ENCODE measurements at places on chromosomes 5 and 9.

DNA sequence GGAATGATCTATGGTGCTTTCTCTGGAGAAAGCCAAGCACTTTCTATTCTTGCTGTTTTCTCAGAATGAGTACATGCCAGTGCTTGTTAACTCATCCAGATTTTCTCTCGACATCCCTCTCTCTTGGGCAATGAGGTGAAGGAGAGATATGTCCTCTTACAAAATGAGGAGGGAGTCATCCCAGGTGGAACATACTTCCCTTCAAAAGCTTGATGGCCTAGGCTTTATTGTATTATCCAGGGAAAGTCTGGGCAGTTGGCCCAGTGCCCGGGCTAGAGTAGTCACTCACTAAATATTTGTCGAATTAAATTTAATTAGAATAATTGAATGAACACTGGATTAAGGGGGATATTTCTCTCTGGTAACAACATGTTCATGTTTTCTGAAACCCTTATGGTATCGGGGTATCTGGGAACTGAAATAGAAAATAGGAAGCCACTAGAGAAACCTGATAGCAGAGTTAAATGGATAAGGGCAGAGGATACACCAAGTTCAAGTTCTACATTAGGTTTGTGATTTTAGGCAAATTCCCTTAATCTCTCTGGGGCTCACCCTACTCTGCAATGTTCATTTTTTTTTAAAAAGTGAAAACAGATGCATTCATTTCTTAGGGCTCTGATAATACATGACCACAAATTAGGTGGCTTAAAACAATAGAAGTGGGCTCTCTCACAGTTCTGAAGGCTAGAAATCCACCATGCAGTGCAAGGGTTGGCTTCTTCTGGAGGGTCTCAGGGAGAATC is 99.6 kb downstream of the LIFR start:
- H3K4me3 ChIP-seq = no peak overlapping the region
- no peak for DNase-seq
- H3K4me1 ChIP-seq = peaks cover 5% of the 10 kb centered on the region
- no peaks in the 10 kb centered on the region for H3K27me3 ChIP-seq
- no peaks in the 10 kb centered on the region for H3K36me3 ChIP-seq

DNA sequence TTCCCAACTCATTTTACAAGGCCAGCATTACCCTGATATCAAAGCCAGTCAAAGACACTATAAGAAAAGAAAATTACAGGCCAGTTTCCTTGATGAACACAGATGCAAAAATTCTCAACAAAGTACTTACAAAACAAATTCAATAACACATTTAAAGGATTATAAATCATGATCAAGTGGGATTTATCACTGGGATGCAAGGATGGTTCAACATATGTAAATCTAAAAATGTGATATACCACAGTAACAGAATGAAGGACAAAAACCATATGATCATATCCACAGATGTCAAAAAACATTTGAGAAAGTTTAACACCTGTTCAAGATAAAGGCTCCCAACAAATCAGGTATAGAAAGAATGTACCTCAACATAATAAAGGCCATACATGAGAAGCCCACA is 130.6 kb downstream of the NDUFS4 start:
- DNase-seq = no peak
- peaks cover 4% of the 10 kb centered on the region for H3K36me3 ChIP-seq
- no peak overlapping the region for H3K27ac ChIP-seq

DNA sequence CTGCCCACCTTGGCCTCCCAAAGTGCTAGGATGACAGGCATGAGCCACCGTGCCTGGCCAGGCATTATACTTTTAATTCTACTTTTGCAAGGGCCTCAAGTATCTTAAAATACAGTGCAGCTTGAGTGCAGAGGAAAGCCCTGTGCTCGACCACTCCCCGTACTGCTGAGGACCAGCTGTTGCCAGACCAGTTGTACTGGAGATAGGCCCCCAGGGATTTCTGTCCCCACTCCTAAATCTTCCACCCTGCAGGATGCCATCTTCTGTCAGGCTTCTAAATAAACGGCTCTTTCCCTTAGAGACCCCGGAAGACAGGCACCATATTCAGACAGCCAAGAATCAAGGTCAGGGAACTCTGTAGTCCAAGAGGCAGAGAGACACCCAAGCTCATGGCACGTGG is 16.6 kb upstream of the PSMD5 start:
- no peak for DNase-seq
- no peak overlapping the region for H3K4me3 ChIP-seq
- H3K36me3 ChIP-seq = no peaks in the 10 kb centered on the region
- H3K27ac ChIP-seq = no peak overlapping the region

DNA sequence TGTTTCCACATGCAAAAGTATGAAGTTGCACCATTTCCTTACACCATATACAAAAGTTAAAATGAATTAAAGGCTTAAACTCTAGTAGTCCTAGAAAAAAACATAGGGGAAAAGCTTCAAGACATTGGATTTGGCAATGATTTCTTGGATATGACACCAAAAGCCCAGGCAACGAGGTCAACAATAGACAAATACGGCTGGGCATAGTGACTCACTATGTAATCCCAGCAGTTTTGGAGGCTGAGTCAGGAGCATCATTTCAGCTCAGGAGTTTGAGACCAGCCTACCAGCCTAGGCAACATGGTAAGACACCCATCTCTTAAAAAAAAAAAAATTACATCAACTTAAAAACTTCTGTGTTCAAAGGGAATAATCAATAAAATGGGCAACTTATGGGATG is 30.9 kb upstream of the SREK1 start:
- DNase-seq = no peak
- no peaks in the 10 kb centered on the region for H3K4me1 ChIP-seq
- H3K27ac ChIP-seq = no peak overlapping the region
- no peak overlapping the region for H3K4me3 ChIP-seq

DNA sequence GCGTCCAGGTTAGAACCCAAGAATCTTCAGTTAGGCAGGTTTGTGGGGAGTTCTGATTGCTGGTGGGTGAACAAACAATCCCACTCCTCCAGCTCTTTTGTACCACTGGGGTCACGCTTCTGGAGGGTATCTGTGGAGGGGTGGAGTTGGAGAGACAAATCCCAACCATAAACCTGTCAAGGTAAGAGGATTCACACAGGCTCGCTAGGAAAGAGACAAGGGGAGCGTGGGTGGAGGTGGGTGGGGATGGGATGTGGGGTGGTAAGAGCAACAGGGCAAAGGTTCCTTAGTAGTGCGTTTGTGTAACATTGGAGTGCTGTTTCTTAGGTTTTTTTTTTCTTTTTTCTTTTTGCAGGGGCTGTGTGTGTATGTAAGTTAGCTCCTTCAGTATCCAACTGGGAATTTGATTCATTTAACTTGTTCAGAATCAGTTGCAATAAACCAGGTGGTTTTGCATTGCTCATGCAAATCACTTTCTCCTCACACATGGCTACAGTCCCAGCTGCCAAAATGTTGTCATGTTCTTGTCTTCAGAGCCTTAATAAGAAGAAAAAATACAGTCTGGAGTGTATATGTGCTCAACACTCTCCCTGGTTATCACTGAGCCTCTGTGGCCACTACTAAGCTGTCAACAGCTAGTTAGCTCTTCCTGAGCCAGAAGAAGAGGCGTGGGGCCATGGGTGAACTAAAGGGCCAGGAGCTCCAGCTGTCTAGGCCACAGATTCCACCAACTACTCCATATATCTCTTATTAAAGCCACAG is 164.0 kb upstream of the RAD23B start:
- H3K27me3 ChIP-seq = no peaks in the 10 kb centered on the region
- H3K4me1 ChIP-seq = no peaks in the 10 kb centered on the region
- H3K27ac ChIP-seq = no peak overlapping the region
- H3K4me3 ChIP-seq = no peak overlapping the region
- no peaks in the 10 kb centered on the region for H3K36me3 ChIP-seq
- no peak for DNase-seq

- H3K4me3 ChIP-seq = no peak overlapping the region
- no peak for DNase-seq
- H3K36me3 ChIP-seq = no peaks in the 10 kb centered on the region
- no peak overlapping the region for H3K27ac ChIP-seq
- H3K4me1 ChIP-seq = no peaks in the 10 kb centered on the region
- H3K27me3 ChIP-seq = no peaks in the 10 kb centered on the region
Observed at GRCh38 chr9:2307480-2307879, 292.3 kb downstream of the SMARCA2 start.

DNA sequence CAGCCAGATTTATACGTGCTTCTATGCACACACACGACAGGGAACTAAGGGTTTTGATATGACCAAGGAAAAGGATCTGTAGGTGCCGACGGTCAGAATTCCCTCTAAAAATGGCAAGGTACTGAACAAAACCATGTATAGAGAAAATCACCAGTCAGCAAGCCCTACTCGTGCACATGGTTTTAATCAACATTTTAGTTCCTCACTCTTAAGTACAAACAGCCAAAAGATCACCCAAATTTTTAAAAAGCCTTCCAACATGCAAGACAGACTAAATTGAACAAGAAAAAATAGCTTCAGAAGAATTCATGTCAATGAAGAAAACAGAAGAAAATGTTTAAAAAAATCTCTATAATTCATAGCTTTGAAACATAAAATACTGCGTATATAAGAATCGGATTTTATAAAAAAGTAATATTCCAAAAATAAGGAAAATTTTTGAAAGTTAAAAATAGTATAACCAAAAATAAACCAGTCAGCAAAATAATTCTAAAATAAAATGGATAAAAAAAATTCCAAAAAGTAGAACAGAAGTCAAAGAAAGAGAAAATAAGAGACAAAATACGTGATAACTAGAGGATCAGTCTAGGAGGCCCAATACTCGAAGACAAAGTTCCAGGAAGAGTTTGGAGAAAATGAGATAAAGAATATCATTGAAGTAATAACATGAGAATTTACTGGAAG is 43.0 kb upstream of the KCNV2 start:
- no peak overlapping the region for H3K27ac ChIP-seq
- H3K4me3 ChIP-seq = no peak overlapping the region

DNA sequence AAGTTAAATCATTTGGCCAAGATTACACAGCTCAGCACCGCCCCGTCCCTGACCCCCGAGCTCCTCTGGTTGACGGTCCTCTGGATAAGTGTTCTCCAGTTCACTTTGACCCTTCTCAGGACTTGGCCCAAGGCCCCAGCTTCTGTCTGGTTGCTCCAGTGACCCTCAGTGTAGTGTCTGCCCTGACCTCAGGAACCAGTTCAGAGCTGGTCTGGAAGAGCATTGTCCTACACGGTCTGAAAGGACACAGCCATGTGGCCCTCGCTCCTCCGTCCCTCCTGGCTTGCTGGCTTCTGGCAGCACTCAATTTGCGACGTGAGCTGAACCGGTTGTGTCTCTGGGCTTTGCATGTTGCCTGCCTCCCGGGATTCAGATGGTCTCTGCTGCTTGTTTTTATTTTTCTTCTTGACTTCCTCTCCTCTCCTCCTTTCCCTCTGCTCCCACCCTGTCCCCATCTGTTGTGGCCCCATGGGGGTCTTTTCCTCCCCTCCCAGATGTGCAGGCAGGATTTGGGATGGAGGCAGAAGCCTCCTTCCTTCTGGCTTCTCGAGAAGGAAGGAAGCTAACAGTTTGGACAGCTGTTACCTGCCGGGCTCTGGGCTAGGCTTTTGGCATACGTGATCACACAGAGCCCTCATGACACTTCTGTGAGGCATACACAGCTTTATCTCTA is 72.0 kb downstream of the PPARGC1B start:
- no peaks in the 10 kb centered on the region for H3K27me3 ChIP-seq
- H3K4me1 ChIP-seq = peaks cover 6% of the 10 kb centered on the region
- no peaks in the 10 kb centered on the region for H3K36me3 ChIP-seq
- no peak for DNase-seq
- no peak overlapping the region for H3K27ac ChIP-seq

GRCh38 chr9:96651626-96652025 is 3.5 kb downstream of the PRXL2C start:
- H3K4me3 ChIP-seq = no peak overlapping the region
- peaks cover 12% of the 10 kb centered on the region for H3K27me3 ChIP-seq
- H3K4me1 ChIP-seq = no peaks in the 10 kb centered on the region
- DNase-seq = no peak

- H3K4me1 ChIP-seq = peaks cover 28% of the 10 kb centered on the region
- no peaks in the 10 kb centered on the region for H3K36me3 ChIP-seq
- H3K27me3 ChIP-seq = no peaks in the 10 kb centered on the region
- DNase-seq = peak; percentile 70
Observed at GRCh38 chr5:167128581-167128980, 1162.9 kb upstream of the WWC1 start.

GRCh38 chr9:34651876-34652601 is at the start of gene IL11RA:
Gene IL11RA (plus strand): TSS chr9:34652185. CDS start chr9:34655218, 3,033 bp downstream.
- H3K4me1 ChIP-seq = peaks cover 34% of the 10 kb centered on the region
- no peak within 1 kb of the TSS for H3K27ac ChIP-seq
- H3K36me3 ChIP-seq = no peaks in the 10 kb centered on the region
- peak; percentile 95 for DNase-seq
- no peaks in the 10 kb centered on the region for H3K27me3 ChIP-seq

- H3K36me3 ChIP-seq = no peaks in the 10 kb centered on the region
- no peak for DNase-seq
- no peak overlapping the region for H3K4me3 ChIP-seq
- H3K27me3 ChIP-seq = no peaks in the 10 kb centered on the region
- H3K4me1 ChIP-seq = no peaks in the 10 kb centered on the region
Observed at GRCh38 chr5:39273314-39273954, 54.1 kb upstream of the FYB1 start.

DNA sequence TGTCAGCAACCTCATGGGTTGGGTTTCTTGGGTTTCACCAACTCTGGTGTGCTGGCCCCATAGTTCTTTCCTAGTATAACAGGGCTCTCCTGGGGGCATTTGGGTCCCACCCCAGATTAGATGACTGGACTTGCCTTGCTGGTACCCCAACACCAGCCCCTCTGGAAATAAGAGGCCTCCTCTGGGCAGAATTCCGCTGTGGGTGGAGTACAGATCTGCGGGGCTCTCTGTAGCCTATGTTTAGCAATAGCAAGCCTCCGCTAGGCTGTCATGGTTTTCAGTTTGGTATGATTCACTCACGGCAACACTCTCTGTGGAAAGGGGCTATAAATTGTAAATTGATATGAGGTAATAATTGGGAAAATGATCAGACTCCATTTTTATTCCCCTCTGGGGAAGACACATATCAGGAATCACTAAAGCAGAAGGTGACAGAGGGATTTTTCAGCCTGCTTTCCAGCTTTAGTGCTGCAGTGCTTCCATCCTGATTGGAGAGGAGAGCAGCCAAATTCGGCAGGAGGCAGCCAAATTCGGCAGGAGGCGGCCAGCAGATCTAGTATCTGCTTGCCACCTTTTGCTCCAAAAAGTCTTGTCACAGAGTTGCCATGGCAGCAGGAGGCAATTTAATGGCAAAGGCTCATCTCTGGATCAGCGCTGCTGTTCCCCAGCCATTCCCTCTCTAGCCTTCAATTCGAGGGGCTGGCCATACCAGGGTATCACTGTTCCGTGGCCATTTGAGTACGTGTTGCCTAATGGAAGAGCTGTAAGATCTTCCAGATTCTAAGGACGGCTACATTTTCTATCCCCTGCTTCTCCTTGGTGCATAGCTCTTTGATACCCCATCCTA is 84.6 kb downstream of the SLC44A1 start:
- H3K4me1 ChIP-seq = peaks cover 7% of the 10 kb centered on the region
- no peak for DNase-seq
- H3K36me3 ChIP-seq = no peaks in the 10 kb centered on the region
- H3K4me3 ChIP-seq = no peak overlapping the region
- H3K27me3 ChIP-seq = no peaks in the 10 kb centered on the region

GRCh38 chr5:67809589-67809988 is 406.0 kb upstream of the PIK3R1 start:
- peaks cover 18% of the 10 kb centered on the region for H3K4me1 ChIP-seq
- H3K4me3 ChIP-seq = no peak overlapping the region
- DNase-seq = no peak
- no peaks in the 10 kb centered on the region for H3K27me3 ChIP-seq
- H3K27ac ChIP-seq = no peak overlapping the region

- no peak for DNase-seq
- H3K4me1 ChIP-seq = peaks cover 9% of the 10 kb centered on the region
- no peaks in the 10 kb centered on the region for H3K27me3 ChIP-seq
- no peaks in the 10 kb centered on the region for H3K36me3 ChIP-seq
Observed at GRCh38 chr9:92496396-92497176, 14.3 kb upstream of the ASPN start.

- DNase-seq = no peak
- peaks cover 2% of the 10 kb centered on the region for H3K4me1 ChIP-seq
- H3K27ac ChIP-seq = no peak overlapping the region
Observed at GRCh38 chr5:172855597-172856292, 21.7 kb downstream of the ERGIC1 start.
